ENCODE measurements at places on chromosomes 11 and 22.

DNA sequence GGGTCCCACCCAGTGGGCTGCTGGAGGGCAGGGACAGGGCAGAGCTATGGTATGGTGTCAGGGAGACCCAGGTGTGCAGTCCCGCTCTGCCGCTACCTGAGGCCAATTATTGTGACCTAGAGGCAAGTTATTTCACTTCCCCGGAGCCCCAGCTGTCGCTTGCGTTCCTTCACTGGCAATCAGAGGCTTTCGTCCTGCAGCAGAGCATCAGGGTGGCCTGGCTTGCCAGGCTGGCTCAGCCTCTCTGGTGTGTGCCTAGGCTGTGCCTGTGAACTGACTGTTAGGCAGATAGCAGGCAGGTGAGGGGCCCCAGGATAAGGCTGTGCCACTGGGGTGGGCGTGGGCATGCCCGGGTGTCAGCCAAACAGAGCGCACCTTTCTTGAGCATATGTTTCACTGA, 31.4 kb downstream of the GLB1L2 start:
- DNase-seq = no peak

- DNase-seq = peak; percentile 35
Observed at GRCh38 chr11:134024420-134025081, 44.3 kb upstream of the JAM3 start.

GRCh38 chr11:2694495-2694894, 5.3 kb downstream of the KCNQ1OT1 start:
- DNase-seq = no peak

GRCh38 chr11:120200677-120201076, 10.2 kb upstream of the OAF start:
- DNase-seq = no peak

GRCh38 chr22:37824674-37825641, 1.8 kb downstream of the GALR3 start:
- no peak for DNase-seq

DNA sequence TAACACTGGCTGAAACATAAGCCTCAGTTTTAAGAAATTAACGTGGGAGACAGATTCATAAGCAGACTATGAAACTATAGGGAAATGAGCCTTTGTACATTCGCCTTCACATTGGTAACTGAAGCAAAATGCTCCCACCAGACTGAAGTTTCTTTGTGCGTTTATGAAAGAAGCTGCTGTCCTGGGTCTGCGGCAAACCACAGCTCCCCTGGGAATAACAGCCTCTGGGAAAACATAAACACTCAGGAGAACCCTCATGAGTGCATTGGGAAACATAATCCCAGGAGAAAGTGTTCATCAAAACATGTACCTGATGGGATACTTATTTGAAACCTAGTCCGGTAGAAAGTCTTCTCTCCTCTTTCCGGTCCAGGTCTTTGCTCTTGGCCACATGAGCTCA, 193.1 kb upstream of the LARGE1 start:
- DNase-seq = no peak

GRCh38 chr11:125258291-125259032, 93.9 kb downstream of the PKNOX2 start:
- DNase-seq = no peak

DNA sequence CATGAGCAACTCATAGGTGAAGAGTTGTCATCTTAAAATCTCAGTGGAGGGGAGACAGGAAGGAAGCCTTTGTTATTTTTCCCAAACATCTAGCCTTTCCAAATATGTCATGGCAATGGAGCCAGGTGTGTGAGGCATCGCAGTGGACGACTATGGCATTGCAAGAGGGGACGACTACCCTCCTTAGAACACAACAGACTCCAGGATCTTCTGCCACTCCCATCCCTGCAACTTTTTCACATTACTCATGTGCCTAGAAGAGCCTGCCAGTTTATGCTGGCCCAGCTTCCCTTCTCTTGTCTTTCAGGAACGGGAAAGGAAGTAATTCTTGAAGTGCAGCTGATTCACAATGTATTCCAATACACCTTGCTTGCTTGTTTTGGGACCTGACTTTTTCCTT, 1008.4 kb downstream of the OPCML start:
- no peak for DNase-seq

DNA sequence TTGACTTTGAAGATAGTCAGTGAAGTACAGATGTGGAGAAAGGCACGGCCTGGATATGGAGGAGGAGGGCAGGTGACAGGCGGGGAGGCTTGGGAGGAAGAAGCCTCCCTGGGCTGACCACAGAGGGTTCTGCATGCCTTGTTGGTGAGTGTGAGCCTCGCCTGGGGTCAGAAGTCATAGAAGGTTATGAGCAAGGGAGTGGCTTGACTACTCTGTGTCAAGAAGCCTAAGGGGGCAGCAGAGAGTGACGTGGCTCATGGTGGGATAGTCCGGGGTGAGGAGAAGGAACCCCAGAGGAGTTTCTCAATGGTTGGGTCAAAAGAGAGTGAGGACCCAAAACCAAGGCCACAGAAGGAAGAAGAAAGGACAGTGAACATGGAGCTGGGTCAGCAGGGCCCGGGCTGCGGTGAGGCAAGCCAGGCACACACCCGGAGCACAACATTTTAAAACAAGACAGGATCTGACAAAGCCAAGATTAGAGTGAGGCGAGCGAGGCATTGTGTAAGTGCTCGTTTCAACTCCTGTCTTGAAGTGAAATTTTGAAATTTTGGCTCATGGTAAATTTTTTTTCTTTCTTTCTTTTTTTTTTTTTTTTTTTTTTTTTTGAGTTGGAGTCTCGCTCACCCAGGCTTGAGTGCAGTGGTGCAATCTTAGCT, 31.9 kb downstream of the PDGFB start:
- no peak for DNase-seq

DNA sequence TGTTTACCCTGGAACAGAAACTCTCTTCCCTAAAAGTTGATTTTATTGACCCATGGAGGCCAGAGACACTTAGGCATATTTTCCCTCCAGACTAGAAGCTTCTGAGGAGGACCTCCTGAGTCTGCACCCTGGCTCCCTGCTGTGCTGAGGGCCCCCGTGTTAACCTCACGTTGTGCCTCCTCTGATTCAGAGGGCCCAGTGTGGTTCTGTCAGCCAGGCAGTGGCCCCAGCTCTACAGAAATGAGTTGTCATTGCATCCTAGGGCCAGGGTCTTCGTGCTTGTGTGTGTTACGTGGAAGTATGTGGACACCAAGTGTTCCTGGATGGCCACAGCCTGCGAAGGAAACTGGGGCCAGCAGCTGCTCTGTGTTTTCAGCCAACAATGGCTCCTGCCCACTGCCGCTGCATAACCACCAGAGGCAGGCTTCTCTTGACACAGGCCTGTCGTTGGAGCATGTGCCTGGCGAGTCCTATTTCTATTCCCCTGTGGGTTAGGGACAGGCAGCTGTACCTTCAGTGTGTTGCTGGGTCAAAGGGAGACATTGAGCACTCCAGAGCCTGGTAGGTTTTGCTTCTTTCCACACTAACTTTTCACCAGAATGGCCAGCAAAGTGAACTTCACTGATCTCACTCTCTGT, 44.5 kb downstream of the MED15 start:
- no peak for DNase-seq

GRCh38 chr22:49936018-49936972, 17.9 kb downstream of the CRELD2 start:
- DNase-seq = peak; percentile 97

GRCh38 chr11:61985869-61986268, 18.4 kb upstream of the FTH1 start:
- no peak for DNase-seq

DNA sequence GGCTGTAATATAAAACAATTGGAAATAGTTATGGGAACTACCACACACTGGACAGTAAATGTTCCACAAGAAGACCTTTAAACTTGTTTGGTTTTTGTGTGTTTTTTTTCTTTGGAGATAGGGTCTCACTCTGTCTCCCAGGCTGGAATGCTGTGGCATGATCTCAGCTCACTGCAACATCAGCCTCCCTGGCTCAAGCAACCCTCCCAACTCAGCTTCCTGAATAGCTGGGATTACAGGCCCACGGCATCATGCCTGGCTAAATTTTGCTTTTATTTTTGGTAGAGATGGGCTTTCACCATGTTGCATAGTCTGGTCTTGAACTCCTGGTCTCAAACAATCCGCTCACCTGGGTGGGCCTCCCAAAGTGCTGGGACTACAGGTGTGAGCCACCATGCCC, 121.0 kb downstream of the MPPED2 start:
- no peak for DNase-seq

GRCh38 chr11:115244296-115244695, 259.9 kb downstream of the CADM1 start:
- no peak for DNase-seq

DNA sequence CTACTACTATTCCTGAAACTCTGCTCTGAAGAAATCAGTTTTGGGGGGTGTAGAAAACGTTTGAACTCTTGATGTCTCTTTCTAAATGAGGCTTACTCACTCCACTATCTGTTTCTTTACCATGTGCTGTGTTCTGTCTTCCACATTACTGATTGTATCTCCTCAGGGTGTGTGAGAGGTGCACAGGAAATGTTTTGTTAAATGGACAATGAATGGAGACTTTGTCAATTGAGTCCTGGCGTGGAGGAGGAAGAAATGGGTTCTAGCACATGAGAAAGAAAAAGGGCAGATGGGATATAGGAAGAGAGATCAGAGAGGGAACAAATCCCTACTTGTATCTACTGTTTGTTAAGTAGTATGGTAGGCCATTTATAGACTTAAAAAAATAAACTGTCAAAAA, 577.1 kb upstream of the CCDC90B start:
- DNase-seq = no peak

DNA sequence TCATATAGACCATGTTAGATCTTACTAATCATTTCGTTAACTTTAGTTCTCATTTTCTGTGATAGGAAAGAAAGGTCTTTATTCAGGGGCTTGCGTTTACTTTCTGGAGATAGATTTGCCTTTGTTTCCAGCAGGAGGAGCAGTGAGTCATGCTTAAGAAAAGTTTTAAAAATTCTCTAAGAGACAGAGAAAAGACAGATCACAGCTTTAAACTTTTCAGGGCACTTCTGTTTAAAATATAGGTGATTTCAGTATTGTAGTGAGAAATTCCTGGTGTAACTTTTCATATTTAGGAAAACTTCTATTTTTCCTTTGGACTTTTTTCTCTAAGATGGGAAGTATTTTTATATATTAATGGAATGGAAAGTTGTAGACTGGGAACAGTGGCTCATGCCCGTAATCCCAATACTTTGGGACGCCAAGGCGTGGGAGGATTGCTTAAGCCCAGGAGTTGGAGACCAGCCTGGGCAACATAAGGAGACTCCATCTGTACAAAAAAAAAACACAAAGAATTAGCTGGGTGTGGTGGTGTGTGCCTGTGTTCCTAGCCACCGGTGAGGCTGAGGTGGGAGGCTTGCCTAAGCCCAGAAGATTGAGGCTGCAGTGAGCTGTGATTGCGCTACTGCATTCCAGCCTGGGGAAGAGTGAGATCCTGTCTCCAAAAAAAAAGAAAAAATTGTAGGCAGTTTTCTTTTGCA, 60.3 kb downstream of the ATXN10 start:
- no peak for DNase-seq

Data from stimulated activated CD4-positive, alpha-beta T cell treated with anti-CD3 and anti-CD28 coated beads, Interleukin-12 subunit alpha, Interleukin-12 subunit beta, amount 100 ng/mL, for 48 hours (primary cell).